ENCODE measurements at places on chromosomes 6 and 20.

GRCh38 chr6:100962466-100962865 lies 81.3 kb upstream of the ASCC3 start:
- DNase-seq, result no peak

DNA sequence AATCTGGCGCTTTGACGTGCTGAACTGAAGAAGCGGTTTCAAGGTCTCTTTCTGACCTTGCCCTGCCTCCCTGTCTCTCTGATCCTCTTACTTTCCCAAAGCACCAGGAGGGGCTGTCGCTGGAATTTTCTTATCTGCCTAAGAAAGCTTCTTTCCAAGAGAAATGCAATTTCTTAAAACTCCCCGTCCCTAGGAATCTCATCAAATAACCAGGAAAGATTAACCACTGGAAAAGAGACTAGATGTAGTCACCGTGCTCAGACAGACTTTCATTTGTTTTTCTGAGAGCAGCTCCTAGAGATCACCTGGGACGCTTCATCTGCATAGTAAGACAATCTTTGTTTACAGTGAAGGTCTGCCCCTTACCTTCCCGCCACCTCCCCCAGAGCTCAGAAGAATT lies 38.6 kb downstream of the PDYN start:
- DNase-seq, result no peak

GRCh38 chr6:79157961-79158644 lies 76.4 kb downstream of the HMGN3 start:
- no peak for DNase-seq

GRCh38 chr6:166999884-167000253 lies 672 bp downstream of the CEP43 start:
- DNase-seq, result no peak

DNA sequence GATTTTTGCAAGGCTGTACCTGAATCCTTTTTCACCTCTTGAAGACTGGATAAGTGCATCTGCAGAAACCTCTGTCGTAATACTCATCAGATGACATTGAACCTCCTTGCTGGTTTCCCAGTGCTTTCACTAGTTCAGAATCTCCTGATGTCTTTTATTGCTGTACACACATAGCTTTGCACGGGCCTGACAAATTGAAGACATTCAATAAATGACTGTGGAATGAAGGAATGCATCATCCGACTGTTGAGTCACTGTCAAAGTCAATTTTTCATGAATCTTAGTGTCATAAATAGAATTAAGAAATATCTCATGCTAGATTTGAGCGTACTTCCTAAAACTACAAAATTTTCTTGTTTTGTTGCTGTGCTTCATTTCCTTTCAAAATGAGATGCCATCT lies 598.2 kb upstream of the MAP3K7 start:
- DNase-seq, result no peak

Measured in NCI-H187 (cell line).